ENCODE measurements at places on chromosomes 6 and 20.

- no peak for DNase-seq
Measured at GRCh38 chr20:8133310-8133768, 1.3 kb downstream of the PLCB1 start.

- no peak for DNase-seq
Measured at GRCh38 chr20:19531446-19531845, 226.6 kb upstream of the RIN2 start.

DNA sequence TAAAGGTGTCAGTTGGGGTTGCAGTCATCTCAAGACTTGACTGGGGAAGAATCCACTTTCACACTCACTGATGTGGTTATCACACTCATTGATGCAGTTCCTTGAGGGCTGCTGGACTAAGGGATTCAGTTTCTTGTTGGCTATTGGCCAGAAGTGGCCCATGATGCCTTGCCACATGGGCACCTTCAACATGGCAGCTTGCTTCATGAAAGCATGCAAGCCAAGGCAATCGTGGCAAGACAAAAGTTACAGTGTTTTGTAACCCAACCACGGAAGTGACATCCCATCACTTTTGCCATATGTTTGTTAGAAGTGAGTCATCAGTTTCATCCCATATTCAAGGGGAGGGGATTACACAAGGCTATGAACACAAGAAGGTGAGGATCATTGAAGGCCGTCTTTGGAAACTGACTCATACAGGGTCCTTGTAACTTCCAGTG is 3.8 kb upstream of the RANBP9 start:
- DNase-seq, result no peak

DNA sequence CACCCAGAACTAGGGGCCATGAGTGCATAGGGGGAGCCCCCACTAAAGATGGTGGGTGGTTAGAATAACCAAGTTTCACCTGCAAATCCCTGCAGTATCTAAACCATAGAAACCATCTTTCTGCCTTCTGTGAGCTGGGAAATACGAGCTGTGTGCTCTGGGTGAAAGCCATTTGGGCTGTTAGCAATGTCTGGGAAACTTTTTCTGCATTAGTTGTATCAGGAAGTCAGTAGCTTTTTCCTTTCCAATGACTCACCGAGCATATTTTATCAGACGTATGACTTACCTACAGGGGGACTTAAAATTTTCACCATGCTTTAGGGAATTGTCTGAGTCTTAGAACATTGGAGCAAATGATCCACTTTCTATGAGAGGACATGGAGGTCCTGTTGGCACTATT is 584.0 kb downstream of the QKI start:
- DNase-seq, result no peak

DNA sequence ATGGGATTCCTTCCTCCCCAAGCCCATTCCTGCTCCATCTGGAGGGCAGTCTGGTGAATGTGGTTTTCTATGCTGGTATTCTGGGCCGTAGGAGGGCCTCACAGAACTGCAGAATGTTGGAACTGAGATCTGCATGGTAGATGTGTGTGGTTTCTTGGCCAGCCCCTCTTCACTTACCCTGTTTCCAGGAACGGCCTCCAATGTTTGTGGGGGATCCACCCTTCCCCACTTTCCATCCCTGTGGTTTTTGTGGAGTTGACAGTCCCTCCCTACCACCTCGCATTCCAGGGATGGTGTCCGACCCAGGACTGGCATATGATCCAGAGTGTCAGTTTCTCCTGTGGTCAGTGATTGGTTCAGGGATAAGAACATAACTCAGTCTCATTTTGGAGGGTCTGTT is 26.7 kb upstream of the TMEM14A start:
- DNase-seq, result no peak

- DNase-seq, result no peak
Measured at GRCh38 chr6:23137611-23138010, 568.2 kb downstream of the HDGFL1 start.

DNA sequence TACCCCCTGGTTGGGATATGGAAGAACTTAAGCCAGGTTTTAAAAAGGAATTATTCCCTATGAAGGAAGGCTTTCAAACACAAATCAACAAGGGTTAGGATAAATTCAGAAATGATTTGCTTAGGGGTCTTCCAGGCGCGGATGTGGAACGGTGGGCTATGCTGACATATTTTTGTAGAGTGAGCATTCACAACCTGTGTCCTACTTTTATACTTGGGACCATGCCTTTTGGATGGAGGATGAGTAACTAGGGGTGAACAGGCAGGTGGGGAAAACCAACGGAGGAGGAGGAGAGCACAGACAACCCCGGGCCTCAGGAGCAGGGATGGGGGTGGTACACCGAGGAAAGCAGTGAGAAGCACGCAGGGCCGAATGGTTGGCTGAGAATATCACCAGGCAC is 5.9 kb downstream of the MYLK4 start:
- DNase-seq, result no peak

GRCh38 chr6:82006027-82006738 is 241.4 kb downstream of the IBTK start:
- DNase-seq, result no peak

DNA sequence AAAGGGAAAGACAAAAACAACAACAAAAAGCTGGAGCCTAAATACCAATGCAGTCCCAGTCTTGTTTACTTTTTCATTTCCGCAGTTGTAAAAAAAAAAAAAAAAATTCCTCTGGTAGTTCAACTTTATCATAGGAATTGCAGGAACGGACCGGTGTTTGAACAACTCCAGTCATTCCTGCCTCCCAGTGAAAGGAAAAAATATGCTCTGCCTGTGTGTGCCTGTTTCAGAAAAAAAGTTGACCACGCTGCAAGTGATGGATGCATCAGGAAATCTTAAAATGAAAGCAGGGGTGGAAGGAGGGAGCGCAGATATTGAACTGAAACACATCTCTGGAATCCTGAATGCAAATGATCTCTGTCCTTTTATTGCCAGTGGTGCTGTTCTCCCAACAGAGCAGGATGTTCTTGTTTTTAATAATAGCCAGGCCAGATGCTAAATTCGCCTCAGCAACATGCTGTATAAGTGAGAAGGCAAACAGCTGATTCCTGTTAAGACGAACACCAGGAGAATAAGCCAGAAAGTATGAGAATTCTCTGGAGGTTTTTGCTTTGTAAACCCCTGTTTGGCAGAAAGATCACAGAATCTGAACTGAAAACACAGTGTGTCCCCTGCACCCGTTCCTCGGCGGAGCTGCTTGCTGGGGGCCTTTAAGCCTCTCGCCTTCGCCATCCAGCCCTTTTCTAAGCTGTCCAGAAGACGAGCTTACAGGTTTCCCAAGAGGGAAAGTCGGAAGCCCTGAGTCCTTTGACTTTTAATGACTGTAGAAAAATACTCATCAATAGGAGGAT is 178.4 kb upstream of the SUPT3H start:
- DNase-seq, result no peak

GRCh38 chr20:19734811-19735210 is 23.2 kb upstream of the RIN2 start:
- DNase-seq, result no peak

GRCh38 chr6:30497714-30498113 is 8.4 kb downstream of the HLA-E start:
- DNase-seq, result no peak

DNA sequence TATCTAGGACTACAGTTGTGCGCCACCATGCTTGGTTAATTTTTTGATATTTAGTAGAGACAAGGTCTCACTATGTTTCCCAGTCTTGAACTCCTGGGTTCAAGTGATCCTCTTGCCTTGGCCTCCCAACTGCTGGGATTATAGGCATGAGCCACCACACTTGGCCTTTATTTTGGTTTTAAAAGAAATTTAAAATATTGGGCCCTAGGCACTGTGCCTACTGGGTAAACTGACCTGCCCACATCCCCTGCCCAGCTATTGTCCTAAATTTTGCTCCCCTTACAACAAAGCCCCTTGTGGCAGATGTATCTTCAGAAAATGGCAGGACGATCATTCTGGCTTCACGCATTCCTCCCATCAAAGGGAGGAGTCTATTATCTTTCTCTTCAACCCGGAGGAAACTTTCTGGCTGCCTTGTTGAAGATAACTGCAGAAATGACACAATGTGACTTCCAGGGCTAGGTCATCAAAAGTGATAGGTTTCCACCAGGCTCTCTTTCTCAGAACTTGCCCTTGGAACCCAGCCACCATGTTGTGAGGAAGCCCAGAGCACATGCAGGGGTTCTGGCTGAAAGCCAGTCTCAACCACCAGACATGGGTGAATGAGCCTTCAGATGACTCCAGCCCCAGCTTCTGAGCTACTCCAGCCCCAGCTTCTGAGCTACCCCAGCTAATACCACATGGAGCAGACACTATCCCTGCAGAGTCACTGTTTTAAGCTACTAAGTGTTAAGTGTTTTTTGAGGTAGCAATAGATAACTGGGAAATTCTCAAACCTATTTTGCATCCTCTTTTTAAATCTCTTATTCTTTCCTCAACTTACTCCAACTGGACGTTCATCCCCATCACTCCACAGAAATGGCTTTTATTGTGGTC is 4.6 kb upstream of the GUCA1B start:
- DNase-seq, result peak; percentile 68

DNA sequence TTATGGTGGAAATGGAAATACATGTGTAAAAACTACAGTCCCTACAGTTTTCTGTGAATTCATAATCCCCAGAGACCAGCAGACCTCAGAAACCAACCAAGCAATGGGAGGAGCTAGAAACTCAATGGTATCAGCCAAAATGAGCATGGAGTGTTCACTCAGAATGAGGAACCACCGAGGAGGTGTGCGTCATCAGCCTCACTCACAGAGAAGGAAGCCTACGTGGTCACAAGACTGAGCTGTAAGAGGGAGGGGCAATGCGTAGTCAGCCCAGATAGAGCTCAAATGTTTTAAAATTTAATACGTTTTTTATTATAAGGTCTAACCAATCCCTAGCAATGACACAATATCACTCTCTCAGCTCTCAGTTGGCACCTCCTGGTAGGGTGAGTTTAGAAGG is 17.4 kb downstream of the MYLK4 start:
- DNase-seq, result peak; percentile 62

- no peak for DNase-seq
Measured at GRCh38 chr6:1290086-1290485, 21.8 kb upstream of the FOXQ1 start.

DNA sequence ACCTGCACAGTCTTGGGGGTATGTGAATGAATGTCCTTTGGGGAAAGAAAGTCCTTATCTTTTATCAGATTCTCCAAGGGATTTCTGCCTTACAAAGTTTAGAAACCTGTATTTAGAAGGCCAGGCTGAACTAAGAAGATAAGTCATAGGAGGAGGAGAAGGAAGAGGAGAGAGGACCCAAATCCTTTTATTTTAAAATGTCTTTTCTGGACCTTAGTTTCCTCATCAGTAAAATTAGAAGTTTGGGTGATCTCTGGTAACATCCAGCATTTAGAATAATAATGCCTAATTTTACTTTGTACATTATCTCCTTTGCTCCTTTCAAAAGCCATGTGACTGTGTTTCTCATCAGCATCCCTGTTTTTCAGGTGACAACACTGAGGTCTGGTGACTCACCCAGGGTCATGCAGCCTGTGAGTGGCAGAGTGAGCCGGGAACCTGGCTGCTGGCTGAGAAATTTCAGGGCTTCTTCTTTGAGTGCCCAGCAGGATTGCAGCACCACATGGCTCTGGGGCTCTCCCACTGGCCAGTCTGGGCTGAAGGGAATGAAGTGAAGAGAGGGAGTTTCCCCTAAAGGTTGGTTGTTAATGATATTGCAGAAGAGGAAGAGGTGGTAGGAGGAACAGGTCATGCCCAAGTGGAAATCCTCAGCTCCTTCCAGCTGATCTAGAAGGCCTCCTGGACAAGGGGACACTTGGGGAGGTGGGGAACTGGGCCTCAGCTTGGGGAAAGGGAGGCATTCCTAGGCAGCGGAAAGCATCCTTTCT is 34.0 kb downstream of the VEGFA start:
- no peak for DNase-seq
